ENCODE measurements at places on chromosomes 7 and 10. TPM values are rescaled to one million over a fixed set of nuclear protein-coding genes. Genes with fewer than 3 reads are reported as not detected.

- no peak for DNase-seq
Measured at GRCh38 chr7:94056796-94057207, 52.6 kb upstream of the BET1 start.

DNA sequence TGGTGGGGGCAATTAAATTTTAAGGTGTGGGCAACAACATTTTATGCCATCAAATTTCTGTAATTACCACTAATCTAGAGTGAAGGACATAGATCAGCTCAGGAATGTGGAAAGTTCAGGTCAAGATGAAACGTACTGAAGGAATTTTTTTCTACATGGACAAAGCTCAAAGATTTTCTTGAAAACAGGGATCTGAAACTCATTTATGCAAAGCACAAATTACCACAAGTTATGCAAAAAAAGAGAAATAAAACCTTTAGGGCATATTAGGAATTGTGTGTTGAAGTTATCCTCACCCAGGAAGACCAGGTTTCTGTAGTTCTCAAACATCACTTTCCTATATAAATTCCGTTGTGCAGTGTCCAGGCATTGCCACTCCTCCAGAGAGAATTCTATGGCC is 18.9 kb downstream of the ZNF680 start:
- DNase-seq = no peak

Gene CDC14C
- not detected for total RNA-seq

Gene UPK3B
- total RNA-seq = under 0.01 TPM

Gene RPEL1
- 0.17 TPM for total RNA-seq

DNA sequence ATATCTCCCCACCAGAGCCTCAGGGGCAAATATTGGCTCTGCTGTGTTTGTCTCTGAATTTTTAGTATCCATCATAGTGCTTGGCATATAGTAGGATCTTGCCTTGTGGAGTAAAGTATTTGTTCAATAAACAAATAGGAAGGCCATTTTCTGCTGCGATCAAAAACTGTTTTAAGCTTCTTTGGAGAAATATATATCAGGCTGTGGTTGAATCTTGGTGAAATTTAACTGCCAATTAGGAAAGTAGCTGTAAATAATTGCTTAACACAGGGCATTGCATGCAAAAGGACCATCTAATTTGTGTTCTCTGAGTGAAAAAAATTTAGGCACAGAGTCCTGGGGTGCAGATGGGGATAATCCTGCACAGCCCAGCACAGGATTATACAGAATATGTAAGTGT is 15.1 kb downstream of the VCL start:
- DNase-seq = no peak

Gene AOAH
- total RNA-seq = not detected

Gene CFAP70
- 0.34 TPM for total RNA-seq

Gene SEMA3C
- total RNA-seq = 4.2 TPM

Gene MKX
- 0.14 TPM for total RNA-seq

DNA sequence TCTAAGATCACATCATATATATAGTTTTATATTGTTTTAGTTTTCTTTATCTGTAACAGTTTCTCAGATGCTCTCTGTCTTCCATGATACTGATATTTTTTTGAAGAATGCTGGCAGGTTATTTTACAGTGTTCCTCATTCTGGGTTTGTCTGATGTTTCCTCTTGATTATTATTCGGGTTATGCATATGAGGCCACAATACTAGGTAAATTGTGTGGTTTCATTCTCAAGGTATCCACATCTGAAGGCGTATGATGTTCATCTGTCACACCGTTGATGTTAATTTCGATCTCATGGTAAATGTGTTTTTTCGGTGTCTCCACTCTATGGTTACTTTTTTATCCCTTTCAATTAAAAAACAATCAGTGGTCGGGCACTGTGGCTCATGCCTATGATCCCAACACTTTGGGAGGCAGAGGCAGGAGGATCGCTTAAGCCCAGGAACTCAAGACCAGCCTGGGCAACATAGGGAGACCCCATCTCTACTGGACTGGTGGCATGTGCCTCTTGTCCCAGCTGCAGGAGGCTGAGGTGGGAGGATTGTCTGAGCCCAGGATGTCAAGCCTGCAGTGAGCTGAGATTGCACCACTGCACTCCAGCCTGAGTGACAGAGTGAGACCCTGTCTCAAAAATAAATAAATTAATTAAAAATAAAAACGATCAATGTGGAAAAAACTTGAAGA is 108.9 kb downstream of the TPST1 start:
- DNase-seq = no peak

Gene BLNK
- not detected for total RNA-seq

Gene HOXA10
- 3.7 TPM for total RNA-seq
